ENCODE measurements at places on chromosomes 7 and 10.

DNA sequence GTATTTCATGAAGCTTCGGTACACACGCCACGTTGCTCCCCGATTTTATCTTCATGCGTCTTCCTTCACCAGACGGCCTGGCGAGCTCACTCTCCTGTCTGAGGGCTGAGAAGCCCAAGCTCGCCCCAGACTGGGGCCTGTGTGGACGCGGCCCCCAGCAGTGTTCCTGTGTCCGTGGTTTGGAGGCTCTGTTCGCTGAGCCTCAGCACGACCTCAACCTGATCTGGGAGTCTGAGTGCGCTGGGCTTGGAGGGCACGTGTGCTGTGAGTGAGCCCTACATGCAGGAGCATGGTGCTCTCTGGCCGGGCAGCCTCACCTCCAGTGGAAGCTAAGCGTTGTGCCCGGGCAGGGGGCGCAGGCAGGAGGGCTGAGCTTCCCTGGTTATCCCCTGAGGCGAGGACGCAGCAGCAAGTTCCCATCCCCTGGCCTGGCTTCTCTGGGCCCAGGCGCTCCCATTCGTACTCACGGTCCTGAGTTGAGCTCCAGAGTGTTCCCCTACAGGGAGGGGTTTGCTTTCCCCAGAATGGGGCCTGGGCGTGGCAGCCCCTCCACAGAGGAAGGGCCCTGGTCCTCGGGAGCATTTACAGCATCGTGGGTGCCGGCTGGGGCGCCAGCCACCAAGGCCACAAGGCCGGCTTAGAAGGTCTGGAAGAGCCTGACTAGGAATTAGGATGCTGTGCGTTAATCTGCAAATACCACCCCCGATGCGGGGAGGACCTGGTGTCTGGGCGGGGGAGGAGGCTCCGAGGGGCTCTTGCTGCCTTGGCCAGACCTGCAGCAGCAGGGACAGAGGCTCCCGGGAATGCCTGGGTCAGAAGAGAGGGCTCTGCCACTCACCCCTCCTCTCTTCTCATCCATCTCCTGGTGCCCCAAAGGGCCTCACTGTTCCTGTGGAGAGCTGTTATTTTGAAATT is 400.6 kb downstream of the DNAJB6 start:
- no peak for DNase-seq

- no peak for DNase-seq
Measured at GRCh38 chr10:73774637-73775036, 7.2 kb upstream of the CHCHD1 start.

GRCh38 chr10:34256216-34256615 is 558.9 kb downstream of the PARD3 start:
- no peak for DNase-seq

GRCh38 chr10:80971461-80971860 is 433.8 kb downstream of the SH2D4B start:
- no peak for DNase-seq

GRCh38 chr10:89645742-89646172 is 715 bp upstream of the PANK1 start:
- DNase-seq: no peak

DNA sequence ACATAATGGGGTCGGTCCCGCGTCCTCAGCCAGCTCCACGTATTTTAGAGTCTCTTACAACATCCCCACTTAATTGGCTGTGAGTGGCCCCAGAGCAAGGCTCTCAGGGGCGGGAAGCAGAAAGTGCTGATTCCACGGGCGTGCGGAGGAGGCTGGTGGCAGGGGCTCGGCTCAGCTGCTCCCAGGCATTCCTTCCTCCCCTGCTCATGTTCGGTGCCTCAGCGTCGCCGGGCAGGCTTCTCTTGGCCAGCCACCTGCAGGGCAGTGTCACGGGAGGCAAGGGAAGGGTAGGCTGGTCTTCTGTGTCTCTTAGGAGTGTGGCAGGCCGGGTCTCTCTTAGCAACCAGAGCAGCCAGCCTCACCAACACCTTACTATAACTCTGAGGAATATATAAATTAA is 33.8 kb downstream of the IL15RA start:
- DNase-seq: no peak

DNA sequence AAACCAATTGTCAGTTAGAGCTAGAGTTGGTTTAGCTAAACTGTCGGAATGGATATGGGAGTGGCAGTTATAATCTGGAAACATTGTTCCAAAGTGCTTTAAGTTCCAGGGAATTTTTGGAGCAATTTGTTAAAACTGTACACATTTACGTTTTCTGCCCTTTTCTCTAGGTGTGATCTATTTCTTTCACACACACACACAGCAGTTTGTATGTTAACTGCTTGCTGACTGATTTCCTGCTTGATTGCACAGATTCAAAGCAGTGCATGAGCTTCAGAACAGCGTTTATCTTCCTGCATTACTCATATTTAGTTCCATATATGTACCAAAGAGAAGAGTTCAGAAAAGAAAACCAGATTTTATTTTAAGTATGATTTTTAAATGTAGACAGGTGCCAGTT is 57.9 kb downstream of the MGMT start:
- DNase-seq: no peak

DNA sequence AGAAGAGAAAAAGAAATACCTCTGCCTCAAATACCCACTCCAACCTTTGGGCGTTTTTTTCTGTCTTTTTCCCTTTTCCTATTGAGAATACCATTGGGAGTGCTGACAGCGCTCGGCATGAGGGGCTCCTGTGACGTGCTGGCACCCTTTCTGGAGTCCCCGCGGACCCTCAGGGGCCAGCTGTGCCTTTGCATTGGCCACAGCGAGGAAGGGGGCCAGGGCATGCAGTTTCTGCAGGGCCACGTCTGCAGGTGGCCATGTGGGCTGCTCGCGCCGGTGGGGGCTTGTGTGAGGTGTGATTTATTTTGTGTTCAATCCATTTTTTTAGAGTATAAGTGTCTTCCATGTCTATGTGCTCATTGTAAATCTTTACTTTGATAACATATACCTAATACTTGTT is 57.4 kb downstream of the INPP5A start:
- DNase-seq: no peak
